ENCODE measurements at places on chromosomes 5 and 9.
A peak's percentile ranks its signal among the peaks of the same experiment; 100 is the strongest.

GRCh38 chr9:136012651-136013050 lies 51.5 kb upstream of the UBAC1 start:
- DNase-seq: peak; percentile 64

DNA sequence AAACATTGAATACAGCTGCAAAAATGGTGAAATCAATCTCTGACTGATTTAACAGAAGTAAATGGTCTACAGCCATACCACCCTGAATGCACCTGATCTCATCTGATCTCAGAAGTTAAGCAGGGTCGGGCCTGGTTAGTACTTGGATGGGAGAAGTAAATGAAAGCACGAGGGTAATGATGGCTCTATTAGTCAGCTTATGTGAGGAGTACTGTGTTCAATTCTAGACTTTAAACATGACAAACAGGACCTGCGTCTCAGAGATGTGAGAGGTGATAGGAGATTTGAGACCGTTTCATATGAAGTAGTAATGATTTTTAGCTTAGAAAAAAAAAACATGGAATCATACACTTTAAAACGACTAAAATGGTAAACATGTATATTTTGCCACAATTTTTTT lies 77.1 kb upstream of the SUSD1 start:
- no peak for DNase-seq

GRCh38 chr5:154801083-154801482 lies 45.9 kb downstream of the LARP1 start:
- DNase-seq: peak; percentile 49

- DNase-seq: no peak
These were observed 7.0 kb downstream of the NOXA1 start for GRCh38 chr9:137429974-137430722.

DNA sequence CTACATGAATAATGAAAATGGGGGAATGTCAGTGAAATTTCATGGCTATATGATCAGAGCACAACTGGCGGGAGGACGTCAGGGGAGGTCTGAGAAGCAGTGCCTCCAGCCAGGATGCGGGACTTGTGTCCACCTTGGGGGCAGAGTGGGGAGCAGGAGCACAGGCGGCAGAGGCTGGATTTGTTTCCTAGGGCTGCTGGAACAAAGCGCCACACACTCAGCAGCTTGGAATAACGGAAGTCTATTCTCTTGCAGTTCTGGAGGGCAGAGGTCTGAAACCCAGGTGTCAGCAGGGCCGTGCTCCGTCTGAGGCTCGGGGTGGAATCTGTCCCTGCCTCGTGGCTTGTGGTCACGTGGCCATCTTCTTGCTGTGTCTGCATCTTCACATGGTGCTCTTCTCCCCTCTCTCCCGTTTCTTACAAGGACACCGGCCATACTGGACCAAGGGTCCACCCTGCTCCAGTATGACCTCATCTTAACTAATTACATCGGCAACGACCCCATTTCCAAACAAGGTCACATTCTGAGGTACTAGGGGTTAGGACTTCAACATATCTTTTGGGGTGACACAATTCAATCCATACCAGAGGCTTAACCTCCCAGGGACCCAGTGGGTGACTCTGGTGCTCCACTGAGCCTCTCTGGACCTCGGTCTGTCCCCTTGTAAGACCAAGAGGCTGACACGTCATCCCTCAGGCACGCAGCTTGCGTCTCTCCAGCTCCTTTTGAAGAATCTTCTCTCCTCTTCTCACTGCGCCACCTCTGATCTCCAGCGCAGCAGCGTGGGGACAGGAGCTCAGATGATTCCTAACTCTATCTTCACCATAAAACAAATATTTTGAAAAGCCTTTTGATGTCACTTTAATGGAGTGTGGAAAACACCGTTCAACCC lies 202.5 kb downstream of the CDK5RAP2 start:
- peak; percentile 34 for DNase-seq

DNA sequence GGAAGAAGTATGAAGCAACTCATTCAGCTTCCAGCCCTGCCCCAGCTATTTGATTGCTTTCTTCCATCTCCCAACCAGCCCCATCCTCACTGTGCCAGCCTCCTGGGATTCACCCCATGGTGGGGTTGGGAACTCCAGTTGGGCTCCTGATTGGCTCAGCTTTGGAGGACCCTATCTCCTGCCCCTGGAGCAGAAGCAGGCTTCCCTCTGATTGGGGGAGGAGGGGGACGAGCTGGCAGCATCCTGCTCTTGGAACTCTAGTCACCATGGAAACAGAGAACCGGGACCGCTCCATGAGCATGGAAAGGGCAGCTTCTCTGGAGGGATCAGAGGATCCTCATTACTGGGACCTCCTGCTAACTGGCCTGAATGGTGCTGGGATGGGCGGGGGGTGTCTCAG lies 2.6 kb downstream of the SLC6A7 start:
- DNase-seq: no peak

DNA sequence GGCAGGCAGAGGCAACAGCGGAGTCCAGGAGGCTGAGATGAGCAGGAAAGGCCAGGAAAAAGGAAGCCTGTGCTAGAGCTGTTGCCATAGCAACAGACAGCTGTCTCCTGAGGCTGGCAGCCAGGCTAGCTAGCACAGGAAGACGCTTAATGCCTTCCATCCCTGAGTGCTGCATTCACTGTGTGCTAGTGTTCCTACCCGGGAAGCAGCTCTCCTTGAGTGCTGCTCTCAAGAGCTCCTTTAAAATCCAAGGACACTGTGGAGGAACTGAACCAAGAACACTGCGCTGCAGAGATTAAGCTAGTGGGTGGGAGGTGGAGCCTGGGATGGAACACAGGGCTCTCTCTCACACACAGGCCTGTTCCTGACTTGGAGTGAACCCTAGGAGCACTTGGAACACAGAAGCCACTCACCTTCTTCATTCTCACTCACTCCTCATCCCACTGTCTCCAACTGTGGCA lies 53.5 kb upstream of the IL7R start:
- peak; percentile 59 for DNase-seq

- DNase-seq: peak; percentile 12
These were observed 4.9 kb downstream of the NR4A3 start for GRCh38 chr9:99826579-99826978.

DNA sequence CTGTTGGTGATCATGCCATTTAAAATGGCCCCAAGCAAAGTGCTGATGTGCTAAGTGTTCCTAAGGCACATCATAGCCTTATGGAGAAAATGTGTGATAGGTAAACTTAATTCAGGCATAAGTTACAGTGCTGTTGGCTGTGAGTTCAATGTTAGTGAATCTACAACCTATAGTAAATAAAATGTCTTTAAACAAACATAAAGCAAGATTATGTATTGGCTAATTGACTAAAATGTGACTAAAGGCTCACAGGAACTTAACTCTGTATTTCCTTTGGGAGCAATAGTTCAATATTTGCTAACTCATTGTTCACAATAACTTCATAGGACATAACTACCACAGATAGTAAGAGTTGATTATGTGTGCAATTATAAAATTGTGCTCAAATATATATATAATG lies 49.4 kb upstream of the LRRC19 start:
- no peak for DNase-seq

- no peak for DNase-seq
These were observed 18.3 kb downstream of the PTGES2 start for GRCh38 chr9:128109050-128109709.

DNA sequence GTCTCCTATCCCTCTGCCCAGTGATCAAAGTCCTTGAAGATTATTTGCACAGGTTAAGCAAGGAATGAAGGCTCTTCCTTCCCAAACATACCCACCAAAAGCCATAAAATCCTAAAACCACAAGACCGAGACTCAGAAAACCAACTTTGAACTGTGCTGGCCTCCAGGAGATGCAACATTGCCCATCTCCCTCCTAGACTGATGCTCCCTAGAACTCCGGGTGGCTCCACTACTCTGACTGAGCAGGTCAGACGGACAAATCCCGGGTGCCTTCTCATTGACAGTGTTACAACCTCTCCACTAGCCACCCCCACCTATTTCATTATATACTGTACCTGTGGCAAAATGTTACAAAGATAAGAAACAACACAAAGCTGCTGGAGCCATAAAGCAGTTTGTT lies 110.1 kb downstream of the FANCC start:
- DNase-seq: no peak

DNA sequence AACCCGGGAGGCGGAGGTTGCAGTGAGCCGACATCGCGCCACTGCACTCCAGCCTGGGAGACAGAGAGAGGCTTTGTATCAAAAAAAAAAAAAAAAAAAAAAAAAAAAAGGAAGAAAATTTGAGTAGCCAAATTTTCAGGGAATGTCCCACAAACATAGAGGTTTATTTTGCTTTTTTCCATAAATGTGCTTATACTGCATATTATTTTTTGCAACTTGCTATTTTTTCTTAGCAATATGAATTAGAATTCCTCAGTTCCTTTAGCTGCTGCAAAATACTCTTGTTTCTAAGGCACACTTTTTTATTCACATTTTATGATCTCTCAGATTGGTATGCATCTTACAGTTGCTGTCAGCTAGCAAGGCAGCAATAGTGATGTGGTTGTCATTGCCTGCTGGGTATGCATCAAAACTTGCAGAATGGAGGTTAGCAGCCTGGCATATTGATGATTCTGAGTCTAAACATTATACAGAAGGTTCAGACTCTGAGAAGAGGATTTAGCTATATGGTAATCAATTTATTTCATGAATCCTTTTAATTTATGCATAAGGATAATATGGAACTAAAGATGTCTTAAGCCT lies 13.0 kb upstream of the MSANTD3 start:
- DNase-seq: no peak

DNA sequence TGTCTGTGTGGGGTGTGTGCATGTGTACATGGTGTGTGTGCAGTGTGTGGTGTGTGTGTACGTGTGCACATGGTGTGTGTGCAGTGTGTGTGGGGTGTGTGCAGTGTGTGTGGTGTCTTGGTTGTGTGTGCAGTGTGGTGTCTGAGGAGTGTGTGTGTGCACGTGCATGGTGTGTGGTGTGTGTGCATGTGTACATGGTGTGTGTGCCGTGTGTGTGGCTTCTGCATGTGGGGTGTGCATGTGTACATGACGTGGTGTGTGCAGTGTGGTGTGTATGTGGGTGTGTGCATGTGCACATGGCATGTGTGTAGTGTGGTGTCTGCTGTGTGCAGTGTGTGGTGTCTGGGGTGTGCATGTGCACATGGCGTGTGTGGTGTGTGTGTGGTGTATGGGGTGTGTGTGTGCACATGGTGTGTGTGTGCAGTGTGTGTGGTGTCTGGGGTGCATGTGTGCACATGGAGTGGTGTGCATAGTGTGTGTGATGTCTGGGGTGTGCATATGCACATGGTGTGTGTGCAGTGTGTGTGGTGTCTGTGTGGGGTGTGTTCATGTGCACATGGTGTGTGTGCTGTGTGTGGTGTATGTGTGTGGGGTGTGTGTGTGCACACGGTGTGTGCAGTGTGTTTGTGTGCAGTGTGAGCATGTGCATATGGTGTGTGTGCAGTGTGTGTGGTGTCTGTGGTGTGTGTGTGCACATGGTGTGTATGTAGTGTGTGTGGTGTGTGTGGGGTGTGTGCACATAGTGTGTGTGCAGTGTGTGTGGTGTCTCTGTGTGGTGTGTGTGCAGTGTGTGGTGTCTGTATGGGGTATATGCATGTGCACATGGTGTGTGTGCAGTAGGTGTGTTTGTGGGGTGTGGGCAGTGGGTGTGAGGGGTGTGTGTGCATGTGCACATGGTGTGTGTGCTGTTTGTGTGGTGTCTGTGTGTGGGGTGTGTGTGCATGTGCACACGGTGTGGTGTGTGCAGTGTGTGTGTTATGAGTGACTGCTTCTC lies 40.6 kb upstream of the ZNG1F start:
- peak; percentile 19 for DNase-seq

GRCh38 chr5:96714951-96715451 lies 52.8 kb downstream of the CAST start:
- DNase-seq: peak; percentile 84

Data from amniotic epithelial cell (primary cell).